CD4-positive, alpha-beta T cell treated with Interleukin-2 at 100 ng/mL for 4 hours (primary cell): ENCODE measurements at places on chromosomes 11 and 22.

GRCh38 chr11:38814670-38815069 lies 2216.6 kb upstream of the RAG2 start:
- DNase-seq = no peak

DNA sequence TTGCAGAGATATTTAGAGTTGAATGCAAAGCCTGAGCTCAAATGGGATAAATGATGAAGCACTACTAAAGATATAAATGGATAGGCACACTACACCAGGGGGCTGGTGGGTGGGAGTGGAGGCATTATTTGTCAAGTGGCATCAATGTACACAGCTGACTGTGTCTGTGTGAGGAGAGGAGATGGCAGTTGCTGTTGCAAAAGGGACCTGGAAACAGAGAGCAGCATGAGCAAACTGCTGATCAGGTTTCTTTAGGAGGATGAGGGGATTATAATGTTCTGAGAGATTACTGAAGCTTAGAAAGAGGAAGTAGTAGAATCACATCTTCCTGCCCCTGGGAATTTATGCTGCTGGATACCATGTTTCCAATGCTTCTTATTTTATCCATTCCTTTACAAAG lies 39.4 kb upstream of the LIN7C start:
- DNase-seq = no peak

- no peak for DNase-seq
These were observed 925.7 kb upstream of the CCDC90B start for GRCh38 chr11:84211896-84212295.

DNA sequence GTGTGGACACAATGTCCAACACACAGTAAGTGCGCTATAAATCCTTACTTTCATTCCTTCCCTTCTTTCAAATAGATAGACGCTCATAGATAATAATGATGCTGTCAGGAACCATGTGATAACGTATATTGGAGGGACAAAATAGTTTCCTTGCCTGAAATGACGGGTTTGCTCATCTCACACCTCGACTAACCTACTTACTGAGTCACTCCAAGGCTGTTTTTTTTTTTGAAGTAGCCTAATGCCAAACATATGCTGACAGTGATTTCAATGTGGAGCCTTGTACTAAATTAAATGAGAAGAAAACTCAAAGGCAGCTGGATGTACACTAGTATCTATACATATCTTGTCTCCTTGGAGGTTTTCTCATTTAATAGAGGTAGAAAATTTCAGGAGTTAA lies 400.5 kb downstream of the NELL1 start:
- DNase-seq = no peak

DNA sequence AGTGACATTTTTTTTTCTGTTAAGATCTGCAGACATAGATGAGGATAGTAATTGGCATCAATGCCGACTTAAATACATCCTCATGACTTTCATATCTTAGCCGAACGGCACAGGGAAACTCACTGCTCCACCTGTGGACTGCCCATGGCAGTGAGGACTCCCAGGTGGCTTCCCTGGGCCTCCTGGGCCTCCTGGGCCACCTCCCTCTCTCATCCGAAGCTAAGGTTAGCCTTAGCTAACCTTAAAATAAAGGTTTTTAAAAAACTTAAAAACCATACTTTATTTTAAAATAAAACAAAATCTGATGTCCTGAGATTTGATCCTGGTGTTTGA lies 38.1 kb upstream of the TSKU start:
- no peak for DNase-seq

DNA sequence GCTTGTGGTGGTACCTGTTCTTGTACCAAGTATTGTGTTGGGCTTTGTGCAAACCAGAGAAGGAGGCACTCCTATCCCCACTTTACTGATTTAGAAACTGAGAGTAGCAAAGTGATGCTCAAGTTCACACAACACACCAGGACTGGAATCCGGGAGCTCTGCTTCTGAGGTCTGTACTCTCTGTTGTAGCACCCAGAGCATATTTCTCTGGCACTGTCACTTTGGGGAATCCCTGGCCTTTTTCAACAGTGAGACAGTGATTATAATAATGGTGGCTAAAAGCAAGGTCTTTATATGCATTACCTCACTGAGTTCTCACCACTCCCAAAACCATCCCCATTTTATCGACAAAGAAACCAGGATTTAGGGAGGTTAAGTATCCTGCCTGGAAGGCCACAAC lies 362.4 kb downstream of the TENM4 start:
- DNase-seq = no peak

DNA sequence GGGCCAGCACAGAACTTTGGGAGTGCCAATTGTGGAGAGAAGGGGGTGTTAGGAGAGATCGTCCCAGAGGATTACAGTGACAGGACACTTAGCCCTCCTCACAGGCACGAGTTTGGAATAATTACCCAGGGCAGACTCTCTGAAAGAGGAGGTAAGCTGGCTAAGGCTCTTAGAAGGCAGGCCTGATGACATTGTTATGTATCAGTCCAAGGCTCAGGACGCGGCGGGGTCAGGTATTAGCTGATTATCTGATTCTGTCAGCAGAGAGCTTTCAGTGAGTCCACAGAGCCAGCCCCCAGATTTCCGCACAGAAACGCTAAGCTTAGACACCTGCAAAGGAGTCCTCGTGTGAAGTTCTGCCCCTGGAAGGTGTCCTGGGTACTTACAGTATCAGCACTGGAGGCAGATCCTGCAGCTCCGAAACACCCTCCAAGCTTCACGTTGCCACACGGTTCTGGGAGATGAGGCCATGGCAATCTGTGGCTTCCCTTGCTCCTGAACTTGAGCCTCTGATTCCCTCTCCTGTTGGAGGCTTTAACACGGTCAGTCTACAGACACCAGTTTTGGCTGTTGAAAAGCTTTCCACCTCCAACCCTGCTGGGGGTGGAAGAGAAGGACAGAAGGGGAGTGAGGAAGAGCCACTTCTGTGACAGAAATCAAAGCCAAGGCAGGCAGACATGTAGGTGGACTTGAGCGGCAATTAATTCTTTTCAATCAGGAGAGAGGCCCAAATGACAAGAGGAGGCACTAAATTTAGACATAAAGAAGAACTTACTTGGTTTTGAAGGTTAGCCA lies 123.6 kb upstream of the CADM1 start:
- no peak for DNase-seq

- DNase-seq = no peak
These were observed 21.0 kb upstream of the WNT7B start for GRCh38 chr22:45997777-45998637.

DNA sequence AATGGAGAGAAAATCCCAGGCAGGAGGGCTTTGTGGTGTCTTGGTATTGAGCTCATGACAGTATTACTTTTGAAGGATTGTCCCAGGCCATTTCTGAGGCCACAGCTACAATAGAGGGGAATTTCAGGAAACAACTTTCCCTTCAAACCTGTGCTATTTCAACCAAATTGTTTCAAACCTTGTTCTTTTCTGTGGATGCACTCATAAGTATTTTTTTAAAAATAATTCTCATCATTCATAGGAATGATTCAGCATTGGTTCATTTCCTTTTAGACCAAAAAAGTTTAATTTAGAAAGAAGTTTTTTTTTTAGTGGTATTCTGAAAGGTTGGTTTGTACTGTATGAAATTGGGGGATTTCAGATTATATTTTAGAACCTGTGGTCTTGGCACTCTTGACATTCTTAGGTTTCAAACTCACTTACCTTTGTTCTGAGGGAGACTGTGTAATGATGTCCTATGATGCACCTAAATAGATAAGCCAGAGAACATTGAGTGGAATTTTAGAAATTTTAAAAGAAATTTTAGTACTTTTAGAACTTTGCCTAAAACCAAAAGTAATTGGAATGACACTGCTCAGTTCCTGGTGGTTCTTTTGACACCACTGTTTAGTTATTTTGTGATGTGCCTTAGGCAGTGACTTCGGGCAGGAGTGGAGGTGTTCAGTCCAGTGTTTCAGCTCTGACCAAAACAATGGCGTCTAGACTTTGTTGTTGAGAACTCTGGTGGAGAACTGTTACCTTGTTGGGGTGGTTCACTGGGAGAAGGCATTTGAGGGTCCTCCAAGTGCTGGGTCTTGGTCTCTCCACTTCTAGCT lies 12.2 kb downstream of the TEAD1 start:
- no peak for DNase-seq

GRCh38 chr11:29263971-29264682 lies 752.7 kb downstream of the KCNA4 start:
- no peak for DNase-seq

- DNase-seq = no peak
These were observed 5.3 kb downstream of the RNH1 start for GRCh38 chr11:501683-502287.

DNA sequence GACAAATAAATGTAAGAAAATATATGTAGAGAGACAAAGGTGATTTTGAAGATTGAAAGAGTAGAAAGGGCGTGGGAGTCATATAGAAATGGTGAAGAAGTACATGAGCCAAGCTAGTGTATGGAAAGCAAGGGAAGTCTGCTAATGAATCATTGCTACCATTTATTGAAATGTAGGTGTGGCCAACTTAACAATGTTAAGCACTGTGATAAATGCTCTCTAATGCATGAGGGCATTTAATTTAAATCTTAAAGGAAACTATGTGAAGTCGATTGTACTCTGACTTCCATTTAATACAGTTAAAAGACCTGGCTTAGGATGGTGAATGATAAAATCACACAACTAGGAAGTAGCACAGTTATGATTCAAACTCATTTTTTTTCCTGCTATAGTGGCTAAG lies 219.9 kb downstream of the CASP12 start:
- no peak for DNase-seq

DNA sequence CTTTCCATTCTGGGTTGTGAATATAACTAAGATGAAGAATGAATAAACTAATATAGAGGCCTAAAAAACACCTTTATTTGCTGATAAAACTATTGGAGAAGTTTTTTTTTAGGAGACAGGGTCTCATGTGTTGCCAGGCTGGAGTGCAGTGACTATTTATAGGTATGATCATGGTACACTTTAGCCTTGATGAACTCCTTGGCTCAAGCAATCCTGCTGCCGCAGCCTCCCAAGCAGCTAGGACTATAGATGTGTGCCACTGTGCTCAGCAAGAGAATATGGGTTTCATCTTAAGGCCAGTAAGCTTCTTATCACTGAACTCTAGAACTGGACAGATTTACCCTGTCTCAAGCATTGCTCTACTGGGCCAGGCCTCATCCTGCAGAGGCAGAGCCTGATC lies 26.6 kb downstream of the CCDC90B start:
- no peak for DNase-seq

DNA sequence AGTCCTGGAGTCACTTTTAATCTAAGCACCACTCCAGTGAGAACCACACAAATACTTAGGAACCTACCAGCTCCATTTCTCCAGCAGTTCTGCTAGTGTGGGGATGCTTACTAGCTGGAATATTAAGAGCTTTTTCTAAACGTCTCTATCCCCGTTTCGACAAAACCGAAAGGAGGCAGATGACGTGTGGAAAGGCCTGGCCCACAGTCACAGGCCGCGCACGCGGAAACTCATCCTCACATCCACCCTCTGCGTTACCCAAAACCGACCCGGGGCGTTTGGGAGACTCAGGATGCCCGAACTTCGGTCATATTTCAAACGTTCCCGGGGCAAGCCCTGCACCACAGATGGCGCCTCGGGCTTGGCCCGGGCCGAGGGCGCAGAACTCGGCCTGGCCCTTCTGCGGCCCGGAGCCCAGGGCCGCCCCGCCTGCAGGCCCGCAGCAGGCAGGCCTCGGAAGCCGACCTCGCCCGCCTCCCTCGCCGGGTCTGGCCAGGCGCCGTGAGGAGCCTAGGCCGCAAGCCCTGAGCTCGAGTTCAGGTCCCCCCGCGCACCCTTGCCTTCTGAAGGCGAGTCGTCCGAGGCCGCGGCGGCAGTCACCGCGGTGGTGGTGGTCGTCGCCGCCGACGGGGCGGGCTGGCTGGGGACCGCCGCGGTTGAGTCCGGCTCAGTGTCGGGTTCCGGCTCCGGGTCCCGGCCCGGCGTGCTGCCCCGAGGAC lies 473 bp downstream of the FNBP4 start:
- peak; percentile 67 for DNase-seq

DNA sequence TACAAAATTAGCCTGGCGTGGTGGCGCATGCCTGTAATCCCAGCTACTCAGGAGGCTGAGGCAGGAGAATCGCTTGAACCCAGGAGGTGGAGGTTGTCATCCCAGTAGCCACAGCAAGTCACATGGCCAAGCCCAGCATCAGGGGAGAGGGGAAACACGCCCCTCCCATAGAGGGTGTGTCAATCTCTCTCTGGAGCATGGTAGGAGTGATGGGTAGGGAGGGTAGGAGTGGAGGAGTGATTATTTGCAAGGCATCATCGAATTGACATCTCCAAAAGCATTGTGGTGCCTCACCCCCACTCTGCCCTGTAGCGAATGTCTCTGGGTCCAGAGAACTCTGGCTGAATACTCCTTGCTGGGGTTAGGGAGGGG lies 6.1 kb upstream of the SSTR3 start:
- DNase-seq = no peak

DNA sequence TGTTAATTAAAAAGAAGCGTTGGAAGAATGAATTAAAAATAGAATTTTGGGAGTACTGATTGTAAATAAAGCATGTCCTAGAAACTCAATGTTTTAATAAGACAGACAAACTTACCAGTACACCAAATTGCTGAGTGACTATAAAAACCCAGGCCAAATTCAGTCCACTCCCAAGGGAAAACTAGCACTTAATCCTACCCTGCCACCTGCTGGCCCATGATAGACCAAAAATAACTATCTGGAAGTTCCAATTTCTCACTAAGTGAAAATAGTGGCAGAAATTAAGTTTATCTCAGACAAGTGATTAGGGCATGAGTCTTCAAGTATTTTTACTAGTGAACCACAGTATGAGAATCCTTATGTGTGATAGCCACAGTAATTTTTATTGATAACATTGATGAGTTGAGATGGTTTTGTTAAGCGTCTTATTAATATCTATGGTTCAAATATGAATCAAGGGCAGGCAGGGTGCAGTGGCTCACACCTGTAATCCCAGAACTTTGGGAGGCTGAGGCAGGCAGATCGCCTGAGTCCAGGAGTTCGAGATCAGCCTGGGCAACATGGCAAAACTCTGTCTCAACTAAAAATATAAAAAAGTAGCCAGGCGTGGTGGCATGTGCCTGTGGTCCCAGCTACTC lies 9.8 kb upstream of the DDX10 start:
- DNase-seq = peak; percentile 29

- DNase-seq = no peak
These were observed 136.3 kb downstream of the SHANK2 start for GRCh38 chr11:71115770-71116692.

- no peak for DNase-seq
These were observed 17.3 kb upstream of the OOSP4B start for GRCh38 chr11:59999691-60000090.

GRCh38 chr11:30424321-30424720 lies 101.4 kb downstream of the ARL14EP start:
- DNase-seq = no peak

DNA sequence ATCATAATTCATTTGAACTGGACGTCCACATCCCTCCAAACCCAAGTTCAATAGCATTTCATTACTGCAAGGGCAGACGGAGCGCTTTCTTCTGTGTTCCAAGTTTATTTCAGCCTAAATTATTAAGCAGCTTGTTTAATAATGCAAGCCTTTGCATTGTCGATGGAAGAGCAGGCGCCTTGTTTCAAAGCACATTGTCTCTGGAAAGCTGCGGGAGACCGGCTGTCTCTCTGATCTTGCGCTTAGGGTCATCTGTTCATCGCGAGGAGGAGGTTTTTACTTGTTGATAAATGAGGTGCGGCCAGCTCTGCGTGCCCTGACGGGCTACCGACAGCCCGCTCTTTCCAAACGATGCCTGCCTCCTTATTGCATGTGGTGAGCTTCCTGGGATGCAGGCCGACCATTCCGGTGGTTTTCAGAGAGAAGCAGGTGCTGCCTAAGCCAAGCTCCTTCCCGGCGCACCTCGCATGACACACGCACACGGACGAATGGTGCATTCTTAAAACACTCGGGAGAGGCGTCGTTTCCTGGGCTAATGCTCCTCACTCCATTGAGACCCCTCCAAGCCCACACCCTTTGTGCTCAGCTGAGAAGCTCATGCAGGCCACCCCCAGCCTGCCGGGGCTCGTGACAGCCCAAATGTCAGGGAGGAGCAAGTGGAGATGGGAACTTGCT lies 456.9 kb downstream of the BRD1 start:
- DNase-seq = no peak
